Cortex of kidney (tissue), 1 donor: ENCODE measurements at places on chromosomes 5 and 9.

- DNase-seq: no peak
Observed at GRCh38 chr5:77633709-77634108, 4.8 kb downstream of the OTP start.

GRCh38 chr9:14608540-14608939, 84.7 kb downstream of the ZDHHC21 start:
- DNase-seq: no peak

GRCh38 chr5:158236511-158237335, 377.8 kb upstream of the CLINT1 start:
- DNase-seq: no peak

GRCh38 chr5:132658381-132659302, 669 bp downstream of the IL13 start:
- DNase-seq: no peak
